Activated CD4-positive, alpha-beta T cell treated with anti-CD3 and anti-CD28 coated beads, Interleukin-2, amount 10 ng/mL, durations not matched to agents 7 days and 5 days (primary cell): ENCODE measurements at places on chromosomes 6 and 20. TPM values are rescaled to one million over a fixed set of nuclear protein-coding genes. Genes with fewer than 3 reads are reported as not detected.

Gene BTBD3
- total RNA-seq: 5.5 TPM

Gene VAPB
- total RNA-seq: 31.0 TPM

DNA sequence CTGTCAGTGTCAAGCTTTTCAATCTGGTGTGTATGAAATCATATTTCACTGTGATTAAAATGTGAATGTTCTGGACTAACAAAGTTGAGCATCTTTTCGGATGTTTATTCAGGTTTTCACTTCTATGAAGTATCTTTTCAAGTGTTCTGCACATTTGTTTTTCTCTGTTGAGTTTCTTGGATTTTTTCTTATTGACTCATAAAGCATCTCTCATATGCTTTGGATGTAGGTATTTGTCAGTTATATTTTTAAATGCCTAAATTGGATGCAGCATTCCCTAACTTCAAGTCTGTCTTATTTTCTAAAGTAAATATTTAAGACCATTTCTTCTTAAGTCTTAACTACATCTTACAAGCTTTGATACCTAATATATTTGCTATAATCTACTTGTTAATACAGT is 398.0 kb downstream of the PLCB1 start:
- no peak for DNase-seq

Gene COL9A1
- total RNA-seq: not detected

GRCh38 chr6:157787080-157787479 is 36.0 kb upstream of the SNX9 start:
- DNase-seq: no peak

DNA sequence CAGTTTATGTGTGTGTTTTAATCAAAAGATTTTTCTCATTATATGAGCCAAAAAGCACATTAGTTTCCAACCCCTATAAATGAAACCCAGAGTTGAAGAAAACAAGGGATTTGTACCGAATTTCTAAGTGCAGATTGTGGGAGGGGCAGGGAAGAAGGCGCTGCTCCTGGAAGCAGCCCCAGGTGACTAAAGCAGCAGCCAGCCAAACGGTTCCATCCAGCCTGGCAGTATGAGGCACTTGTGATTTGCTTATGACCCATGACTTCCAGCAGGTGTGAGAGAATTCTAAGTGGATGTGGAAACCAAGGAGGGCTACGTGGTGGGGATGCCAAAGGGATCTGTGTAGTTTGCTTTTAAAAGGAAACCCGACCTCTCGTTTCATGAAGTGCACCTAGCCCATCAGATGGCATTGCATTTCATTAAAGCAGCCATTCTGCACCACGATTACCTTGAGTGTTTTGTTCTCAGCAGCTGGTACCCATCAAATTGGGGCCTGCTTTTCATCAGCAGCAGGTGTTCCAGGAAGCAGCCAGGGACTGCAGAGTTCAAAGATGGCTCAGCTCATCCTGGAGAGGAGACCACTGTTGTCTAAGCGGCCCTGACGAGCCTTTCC is 79.1 kb downstream of the DTD1 start:
- DNase-seq: no peak

- no peak for DNase-seq
Measured at GRCh38 chr6:120894077-120894476, 440.2 kb downstream of the TBC1D32 start.

Gene CPNE5
- 0.47 TPM for total RNA-seq

GRCh38 chr6:143328876-143329275 is 121.6 kb downstream of the ADAT2 start:
- no peak for DNase-seq

DNA sequence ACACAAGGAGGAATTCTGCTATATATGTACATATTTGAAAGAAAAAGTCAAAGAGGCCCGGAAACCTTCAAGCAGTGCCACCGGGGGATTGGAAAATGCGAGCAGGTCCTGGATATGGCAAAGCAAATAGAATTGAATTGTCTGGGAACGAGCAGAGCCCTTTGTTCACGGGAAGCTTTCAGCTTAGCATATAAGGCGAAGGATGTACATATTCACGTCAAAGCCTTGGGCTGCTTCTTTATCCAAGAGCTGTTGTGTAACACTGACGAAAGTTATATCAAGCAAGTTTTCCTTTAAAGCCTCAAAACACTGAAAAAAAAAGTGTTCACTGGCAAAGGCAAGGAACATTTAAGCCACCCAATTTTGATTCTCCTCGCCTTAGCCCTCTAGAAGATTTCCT is 171.0 kb downstream of the GPX5 start:
- DNase-seq: no peak

DNA sequence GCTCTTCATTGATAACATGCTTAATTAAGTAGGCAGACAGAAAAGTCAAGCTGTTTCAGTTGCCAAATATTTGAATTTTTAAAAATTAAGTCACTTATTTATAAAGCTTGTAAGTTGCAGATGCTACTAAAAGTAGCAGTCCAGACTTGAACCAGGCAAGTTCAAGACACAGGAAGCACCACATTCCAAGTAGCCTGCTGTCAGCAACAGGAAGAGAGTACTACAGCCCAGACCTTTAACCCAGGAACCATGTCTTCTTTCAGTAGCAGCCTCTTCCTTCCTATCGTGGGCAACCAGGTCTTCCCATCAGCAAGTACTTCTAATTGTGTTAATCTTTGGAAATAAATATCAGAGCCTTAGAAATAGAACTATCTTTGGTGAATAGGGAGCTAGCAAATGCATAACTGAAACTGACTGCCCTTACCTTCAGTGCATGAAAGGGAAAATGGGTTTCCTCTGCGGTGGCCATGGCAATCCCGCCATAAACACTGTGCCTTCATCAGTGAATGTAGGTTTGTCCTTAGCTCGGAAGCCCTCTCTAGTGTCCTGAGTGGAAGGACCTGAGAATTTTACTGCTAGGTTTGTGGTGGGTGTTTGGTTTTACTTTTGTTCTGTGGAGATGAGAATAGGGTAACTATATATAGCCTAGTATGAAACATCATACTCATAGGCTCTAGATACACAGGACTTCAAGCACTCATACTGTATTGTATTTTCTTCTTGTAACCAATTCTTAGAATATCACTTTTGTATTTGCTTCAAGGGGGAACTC is 95.6 kb downstream of the SYCP2 start:
- DNase-seq: no peak

- DNase-seq: no peak
Measured at GRCh38 chr6:139355172-139355571, 19.3 kb downstream of the CITED2 start.

- DNase-seq: no peak
Measured at GRCh38 chr6:125766641-125767040, 17.2 kb downstream of the HEY2 start.

DNA sequence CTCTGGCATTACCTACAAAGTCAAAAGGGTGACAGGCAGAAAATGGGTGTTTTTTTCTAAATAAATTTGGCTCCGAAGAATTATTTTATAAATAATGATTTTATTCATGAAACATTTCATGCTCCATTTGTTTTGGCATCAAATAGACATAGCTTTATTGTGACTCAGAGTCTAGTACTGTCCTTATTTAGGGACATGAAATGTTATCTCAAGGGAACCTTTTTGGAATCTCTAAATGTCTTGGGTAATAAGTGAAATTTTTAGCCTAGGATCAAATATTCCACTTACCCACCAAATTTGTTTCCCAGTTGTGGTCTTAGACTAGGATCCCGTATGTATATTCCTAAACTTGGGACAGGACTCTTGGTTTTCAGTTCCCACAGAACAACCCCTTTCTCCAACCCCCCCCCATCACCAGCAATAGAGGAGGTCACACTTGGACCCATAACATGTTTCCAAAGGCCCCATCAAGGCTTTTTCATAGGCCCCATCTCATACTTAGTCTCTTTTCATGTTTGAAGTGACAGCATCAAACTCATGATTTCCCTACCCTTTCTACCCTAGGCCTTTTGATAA is 81.8 kb downstream of the JAG1 start:
- no peak for DNase-seq

Gene SLC22A2
- not detected for total RNA-seq

Gene GPLD1
- total RNA-seq: 0.10 TPM

DNA sequence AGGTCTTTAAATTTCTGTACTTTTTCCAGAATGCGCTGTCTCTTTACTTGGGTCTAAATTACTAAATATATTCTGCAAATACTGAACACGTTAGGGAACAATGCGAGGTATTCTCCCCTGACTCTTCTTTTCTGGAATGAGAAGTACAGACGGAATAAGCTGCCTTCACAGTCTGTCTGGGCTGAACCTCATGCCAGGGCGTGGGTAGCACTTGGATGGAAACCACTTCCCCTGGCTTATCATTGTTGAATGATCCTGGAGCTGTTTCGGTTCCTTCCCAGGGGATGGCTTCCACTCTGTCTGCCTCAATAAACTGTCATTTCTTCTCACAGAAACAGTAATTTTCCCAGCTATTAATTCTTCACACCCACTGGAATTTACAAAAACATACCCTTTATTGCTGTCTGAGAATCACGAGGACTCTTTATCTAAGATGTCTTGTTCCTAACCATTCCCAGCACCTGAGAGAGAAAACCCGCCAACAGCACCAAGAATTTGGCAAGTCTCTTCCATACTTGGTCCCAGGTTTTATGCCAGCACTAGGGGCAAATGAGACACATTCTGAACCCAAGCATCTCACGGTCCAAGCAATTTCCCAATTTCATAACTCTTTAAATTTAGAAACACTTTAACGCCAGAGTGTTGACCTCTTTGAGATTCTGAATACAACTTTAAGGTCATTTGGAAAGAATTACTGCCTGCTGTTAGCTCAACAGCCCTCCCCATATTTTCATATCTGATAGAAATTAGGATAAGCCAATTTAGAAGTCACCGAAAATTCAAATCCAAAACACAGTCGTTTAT is 43.2 kb upstream of the ADGRF5 start:
- no peak for DNase-seq

- no peak for DNase-seq
Measured at GRCh38 chr6:52144196-52145076, 41.7 kb upstream of the IL17A start.

GRCh38 chr6:13420269-13420668 is 67.1 kb downstream of the GFOD1 start:
- DNase-seq: no peak

- DNase-seq: no peak
Measured at GRCh38 chr20:6892724-6893123, 125.2 kb downstream of the BMP2 start.

DNA sequence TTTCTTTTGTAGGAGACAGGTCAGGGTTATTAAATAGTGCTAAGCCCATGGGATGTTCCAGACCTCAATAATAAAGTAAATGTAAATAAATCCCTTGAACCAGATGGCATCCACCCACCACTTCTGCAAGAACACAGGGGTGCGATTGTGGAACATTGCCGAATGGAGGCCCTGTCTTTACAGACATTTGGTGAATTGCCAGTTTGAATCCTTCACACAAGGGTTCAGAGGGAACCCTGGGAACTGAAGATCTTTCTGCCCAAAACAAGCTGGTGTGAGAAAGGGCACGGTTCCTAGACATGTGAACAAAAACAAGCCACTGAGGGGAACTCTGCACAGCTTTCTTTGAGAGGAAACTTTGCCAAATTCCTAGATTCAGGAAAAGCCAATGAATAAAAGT is 30.2 kb upstream of the RNF8 start:
- no peak for DNase-seq

DNA sequence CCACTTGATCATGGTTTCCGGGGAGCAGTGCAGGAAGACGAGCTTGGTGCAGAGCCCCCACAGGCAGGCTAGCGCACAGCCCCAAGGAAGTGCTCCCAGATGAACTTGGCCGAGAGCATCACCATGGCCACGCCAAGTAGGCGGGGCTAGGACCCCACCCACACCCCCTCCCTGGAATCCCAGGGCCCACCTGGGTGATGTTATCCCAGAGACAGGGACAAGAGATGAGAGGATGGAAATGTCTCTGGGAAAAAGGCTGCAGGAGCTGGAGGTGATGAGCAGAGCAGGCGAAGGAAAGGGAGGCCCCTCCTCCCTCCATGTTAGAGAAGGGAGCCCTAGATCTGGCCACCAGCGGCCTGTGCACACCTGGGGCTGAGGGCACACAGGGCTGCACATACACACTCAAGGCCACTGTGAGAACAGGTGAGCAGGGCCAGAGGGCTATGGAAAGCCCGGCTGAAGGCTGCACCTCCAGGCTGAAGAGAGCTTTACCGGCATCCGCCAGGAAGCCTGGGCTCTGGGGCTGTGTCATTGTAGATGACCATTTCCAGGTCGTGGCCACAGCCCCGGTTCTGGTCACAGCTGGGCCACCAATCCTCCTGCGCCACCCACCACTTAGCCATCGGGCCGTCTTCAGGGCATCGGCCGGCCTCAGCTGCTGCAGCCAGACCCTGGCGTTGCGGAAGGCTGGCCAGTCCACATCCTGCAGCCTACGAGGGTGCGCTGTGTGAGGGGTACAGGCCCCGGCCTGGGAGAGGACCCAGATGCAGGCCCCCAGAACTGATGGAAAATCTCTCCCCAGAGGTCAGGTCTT is 24.9 kb downstream of the NPEPL1 start:
- peak; percentile 3 for DNase-seq

DNA sequence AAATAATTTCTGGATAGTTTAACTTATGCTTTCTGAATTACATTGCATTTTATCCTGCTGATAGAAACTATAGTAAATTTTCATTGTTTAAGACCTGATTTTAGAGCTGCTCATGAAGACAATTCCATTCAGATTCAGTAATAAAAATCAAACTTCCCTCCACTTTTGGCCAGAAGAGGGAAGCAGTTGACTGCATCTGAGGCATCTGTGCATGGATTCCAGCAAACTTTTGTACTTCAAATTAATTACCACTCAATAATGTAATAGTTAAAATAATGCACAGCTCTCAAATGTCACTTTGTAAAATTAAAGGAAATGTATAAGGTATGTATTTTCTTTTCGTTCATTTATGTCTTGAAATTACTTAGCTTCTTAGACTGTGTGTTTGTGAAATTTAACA is 64.2 kb upstream of the SLC35B3 start:
- DNase-seq: no peak

GRCh38 chr20:37789408-37789807 is 95.6 kb downstream of the CTNNBL1 start:
- no peak for DNase-seq

DNA sequence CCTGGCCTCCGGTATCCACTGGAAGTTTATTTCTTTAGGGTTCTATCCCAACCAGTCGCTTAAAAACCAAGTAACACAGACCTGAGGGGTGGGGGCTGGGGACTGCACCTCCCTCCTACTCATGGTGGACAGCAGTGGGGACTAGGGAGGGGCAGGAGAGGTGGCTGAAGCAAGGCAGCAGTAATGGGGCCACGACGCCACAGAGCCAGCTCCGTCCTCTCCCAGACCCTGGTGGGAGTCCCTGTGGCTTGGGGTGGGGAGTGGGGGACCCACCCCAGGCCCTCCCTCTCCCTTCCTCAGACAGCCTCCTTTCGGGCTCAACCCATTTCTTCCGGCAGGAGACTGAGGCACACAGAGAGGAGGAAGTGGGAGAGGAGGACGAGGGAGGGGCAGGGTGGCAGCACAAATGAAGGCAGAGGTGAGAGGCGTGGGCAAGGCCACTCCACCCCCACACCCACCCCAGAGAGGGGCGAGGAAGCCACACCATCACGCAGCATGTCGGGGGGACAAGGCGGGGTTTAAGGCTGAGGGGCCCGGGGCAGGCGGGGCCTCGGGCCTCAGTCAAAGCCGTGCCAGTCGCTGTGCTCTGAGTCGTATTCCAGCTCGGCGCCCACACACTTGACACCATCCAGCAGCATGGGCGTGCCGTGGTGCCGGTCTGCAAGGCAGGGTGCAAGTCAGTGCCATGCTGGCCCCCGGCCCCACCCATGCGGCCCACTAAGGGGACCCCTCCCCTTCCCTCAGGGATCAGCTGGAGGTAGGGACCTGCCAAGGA is 13.9 kb downstream of the ADISSP start:
- DNase-seq: no peak

Gene DYNLT2
- total RNA-seq: 2.5 TPM

Gene TTPAL
- total RNA-seq: 19.5 TPM
